ENCODE measurements at places on chromosomes 2 and 18.

DNA sequence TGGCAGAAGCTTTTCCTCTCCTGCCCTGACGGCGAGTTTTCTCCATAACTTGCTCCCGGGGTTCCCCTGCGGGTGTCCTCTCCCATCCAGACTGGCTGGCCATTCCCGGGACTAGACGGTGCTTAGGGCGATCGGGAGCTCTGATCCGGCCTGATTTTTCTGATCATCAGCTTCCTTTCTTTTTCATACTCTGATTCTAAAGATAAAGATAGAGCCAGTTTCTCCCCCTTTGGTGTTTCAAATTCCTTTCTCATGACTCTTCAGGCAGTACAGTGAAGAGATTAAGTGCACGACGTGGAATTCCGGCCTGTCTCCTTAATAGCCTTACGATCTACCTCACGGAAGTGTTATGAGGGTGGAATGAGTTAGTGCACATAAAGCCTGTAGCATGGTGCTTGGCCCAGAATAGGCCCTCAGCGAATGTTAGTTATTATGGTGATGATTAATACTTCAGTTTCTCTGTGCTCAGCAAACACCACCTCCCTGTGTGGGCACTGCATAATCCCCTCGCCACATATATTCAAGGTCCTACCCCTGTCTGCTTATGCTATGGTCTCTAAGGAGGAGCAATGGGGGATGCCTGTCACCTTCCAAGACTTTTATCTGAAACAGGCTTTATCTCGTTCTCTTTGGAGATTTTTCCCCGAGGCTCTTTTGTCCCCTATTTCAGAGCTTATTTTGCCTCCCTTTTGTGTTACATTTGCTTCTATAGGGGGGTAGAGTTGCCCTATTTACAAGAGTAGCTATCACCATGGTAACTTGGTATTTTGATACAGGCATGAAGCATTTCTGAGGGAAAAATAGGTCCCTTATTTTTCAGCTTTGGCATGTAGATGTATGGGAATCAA, 254.8 kb downstream of the CDH2 start:
- no peak for DNase-seq

GRCh38 chr2:33321236-33321771, 155.1 kb upstream of the RASGRP3 start:
- DNase-seq, result no peak

- DNase-seq, result no peak
Measured at GRCh38 chr2:217366966-217367365, 507.1 kb upstream of the TNP1 start.

GRCh38 chr18:48920408-48921038, 30.2 kb downstream of the SMAD7 start:
- no peak for DNase-seq
